ENCODE measurements at places on chromosomes 2 and 18.

- DNase-seq = peak; percentile 5
Measured at GRCh38 chr2:135650721-135651120, 90.9 kb upstream of the UBXN4 start.

DNA sequence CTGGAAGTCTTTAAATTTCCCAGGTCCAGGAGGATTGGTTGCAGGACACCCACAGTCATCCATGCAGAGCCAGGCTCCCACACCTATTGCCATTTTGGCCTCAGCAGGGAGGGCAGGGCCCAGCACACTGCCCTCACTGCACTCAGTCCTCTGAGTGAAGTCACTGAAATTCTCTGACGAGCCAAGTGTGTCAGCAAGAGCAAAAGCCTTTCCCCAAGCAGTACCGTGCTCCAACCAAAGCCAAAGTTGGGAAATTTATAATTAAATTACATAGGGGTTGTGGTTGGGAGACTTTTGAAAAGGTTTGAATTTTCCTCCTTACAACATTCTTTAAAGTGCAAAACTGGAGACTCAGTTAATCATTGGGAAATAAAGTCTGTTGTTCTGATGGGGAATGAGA lies 98.5 kb upstream of the CD226 start:
- peak; percentile 58 for DNase-seq

- DNase-seq = peak; percentile 39
Measured at GRCh38 chr2:176174824-176175708, 13.4 kb upstream of the HOXD1 start.

DNA sequence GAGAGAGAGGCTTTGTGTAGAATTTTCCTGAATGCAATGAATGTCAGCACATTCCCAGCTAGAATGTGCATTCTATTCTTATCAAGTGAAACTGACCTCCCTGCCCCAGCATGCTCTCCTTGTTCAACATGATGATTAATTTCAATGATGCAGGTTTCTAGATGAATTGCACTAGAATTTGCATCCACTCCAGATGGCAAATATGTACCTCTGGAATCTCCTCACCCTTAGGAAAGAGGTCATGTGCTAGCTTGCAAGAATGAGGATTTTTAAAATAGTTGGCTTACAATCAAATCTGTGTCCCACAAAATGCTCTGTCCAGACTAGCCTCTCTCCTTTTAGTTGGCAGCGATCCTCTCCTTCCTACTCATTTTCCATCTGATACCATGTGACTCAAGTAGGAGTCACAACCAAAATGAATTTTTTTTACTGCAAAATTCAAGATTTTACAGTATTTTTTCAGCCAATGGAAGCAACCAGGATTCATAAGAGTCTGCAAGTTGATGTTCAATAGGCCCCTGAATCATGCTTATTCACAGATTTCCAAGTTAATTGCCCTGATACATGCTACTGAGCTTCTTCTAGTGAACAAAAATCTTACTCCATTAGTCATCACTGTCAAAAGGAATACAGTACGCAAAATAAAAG lies 21.0 kb upstream of the STAT4 start:
- peak; percentile 97 for DNase-seq

Measured in astrocyte (in vitro differentiated cells and primary cell).